Left forelimb (tissue), 1 donor: ENCODE measurements at places on chromosomes 1 and 21.

- DNase-seq, result no peak
Measured at GRCh38 chr1:153616144-153616916, at the start of gene S100A14. Gene S100A14, minus strand, starts transcription at chr1:153616325. Its CDS starts 467 bp downstream, at chr1:153615858.

DNA sequence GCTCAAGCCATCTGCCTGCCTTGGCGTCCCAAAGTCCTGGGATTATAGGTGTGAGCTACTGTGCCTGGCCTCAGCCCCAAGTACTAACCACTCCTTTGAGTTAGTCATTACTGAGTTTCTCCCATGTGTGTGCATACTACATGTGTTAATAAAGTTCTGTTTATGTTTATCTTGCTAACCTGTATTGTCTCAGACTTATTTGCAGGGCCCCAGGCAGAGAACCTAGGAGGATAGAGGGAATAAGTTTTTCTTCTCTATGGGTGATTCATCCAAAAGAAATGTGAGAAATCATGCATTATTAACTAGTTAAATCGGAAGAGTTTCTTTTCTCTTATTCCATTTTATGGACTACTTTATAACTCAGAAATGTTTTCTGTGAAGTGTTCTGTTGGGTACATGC lies 203.9 kb upstream of the CACYBP start:
- no peak for DNase-seq

DNA sequence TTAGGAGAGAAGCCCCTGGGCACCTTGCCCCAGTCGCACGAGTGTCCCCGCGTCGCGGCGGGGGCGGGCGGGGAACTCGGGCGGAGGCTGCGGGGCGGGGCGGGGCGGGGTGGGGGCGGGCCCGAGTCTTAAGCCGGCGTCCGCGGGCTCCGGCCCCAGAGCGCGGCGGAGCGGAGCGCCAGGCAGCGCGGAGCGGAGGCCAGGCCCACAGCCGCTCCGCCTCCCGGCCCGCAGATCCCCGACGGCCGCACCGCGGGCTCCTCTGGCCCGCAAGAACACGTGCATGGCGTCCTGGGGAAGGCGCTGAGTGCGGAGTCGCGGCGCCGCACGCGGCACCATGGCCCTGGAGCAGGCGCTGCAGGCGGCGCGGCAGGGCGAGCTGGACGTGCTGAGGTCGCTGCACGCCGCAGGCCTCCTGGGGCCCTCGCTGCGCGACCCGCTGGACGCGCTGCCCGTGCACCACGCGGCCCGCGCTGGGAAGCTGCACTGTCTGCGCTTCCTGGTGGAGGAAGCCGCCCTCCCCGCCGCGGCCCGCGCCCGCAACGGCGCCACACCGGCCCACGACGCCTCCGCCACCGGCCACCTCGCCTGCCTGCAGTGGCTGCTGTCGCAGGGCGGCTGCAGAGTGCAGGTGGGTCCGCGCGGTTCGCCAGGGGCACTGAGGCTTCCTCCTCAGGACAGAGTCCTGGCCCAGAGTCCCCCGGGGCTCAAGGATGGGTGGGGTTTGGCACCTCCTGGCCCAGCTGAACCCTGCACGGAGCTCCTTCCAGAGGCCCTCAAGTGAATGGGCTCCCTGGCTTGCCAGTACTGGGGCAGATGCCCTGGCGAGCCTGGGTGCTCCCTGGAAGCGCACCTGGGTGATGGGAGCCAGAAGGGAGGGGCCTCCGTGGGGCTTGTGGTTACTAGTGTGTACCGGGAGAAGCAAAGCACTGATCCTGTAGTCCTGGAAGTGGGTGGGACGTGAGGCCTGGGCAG lies at the start of gene ESPN:
Gene ESPN (plus strand): TSS at position 158 of the 975 bp plus-strand sequence. CDS start 180 bp downstream, at position 338.
- DNase-seq, result no peak

DNA sequence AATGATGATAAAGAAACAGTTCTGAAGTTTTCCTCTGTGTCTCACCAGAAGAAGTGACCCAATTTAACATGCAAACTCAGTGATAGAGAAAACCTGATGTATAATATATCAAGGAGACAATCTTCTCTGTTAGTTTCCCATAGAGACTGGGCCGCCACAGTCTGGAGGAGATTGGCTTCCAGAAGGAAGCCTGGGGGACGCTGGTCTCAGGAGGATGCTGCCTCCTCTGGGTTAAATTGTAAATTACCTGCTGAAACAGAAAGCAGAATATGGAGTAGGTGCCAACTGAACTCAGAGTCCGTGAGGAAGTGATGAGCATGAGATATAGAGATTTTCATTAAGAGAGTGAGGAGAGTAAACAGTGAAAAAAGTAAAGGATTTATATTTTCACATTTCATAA lies 15.8 kb downstream of the OR14I1 start:
- no peak for DNase-seq

DNA sequence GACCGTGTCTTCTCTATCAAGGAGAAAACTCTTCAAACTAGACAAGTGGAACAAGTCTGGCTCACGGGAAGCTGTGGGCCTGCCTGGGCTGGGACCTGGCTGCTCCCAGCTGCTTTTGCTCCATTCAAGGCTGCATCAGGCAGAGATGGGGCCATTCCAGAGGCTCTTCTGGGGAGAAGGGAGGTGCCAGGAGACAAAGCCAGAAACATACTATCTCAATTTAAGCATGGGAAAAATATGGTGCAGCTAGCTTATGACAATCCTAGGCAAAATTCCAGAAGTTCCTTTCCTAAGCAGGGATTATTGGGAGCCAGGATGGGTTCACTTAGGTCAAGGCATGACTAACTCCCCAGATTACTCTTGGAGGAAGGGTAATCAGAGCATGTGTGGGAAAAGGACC lies 90.8 kb upstream of the SLC2A1 start:
- no peak for DNase-seq

DNA sequence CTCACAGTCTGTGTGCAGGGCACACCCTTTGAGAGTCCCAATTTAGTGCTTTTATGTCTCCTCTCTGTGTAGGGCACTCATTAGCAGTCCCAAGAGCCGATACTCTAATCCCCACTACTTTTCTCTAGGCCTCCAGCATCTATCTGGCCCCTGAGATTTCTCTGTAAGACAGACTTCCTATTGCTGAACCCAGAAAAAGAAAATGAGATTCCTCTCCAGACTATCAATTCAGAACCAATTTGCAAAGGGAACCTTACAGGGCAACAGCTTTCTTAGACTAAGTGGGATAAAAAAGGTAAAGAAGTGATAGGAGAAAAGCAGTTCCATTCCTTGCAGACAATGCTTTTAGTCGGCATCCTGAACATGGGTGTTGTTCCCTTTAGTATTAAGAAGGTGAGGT lies 172.2 kb downstream of the EDEM3 start:
- DNase-seq, result no peak

DNA sequence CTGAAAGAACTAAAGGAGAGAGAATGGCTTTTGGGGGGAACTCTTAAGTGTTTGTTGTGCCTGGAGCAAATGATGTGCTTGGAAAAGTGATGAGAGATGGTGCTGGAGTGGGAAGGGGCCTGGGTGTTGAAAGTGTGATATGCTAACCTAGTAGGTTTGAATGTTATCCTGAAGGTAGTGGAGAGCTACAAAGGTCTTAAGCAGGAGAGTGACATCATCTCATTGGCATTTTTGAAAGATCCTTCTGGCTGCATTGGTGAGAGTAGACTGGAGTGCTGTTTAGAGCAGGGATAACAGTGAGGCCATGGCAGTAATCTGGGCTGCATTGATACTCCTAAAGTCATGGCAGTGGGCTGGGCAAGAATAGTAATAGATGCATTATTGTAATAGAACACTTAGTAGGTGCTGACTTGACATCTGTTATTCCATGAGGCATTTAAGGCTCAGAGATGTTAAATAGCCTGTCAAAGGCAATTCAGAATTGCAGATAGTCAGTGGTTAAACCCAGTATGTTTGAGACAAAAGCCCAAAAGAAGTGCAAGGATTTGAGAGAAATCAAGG lies 44.5 kb downstream of the MDM4 start:
- DNase-seq, result no peak

DNA sequence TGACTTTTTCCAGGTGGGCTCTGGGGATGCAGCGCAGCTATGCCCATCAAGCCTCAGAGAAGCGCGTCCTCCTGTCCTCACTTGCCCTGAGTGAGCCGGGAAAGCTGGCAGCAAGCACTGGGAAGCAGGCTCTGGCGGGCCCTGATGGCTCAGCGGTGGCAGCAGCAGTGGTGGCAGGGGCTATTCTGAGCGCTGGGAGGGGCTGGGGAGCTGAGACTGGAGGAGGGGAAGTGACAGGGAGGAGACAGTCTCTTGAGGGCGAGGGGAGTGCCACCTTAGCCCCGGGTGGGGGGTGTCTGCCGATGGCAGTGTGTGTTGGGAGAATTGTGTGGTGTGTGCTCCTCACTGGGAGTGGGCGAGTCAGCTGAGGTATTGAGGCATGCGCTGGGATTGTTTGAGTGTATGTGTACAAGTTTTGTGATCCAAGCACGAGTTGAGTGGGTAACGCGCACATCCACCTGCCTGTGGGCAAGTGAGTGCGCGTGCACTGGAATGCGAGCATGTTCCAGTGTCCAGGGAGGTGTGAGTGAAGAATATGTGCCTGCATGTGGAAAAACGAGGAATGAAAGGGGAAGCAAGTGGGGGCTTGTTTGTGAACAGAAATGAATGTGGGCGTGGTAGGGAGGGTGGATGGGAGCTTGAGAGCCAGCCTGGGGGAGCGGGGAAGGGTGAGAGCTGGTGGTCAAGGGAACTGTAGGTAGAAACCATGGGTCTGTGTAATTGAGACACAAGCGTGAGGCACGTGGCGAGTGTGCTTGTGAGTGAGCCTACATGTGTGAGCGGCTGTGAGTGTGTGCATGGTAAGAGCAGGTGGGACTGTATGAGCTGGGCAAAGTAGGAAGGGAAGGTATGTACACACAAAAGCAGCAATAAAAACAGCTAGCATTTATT lies 2.9 kb upstream of the FOXO6 start:
- DNase-seq, result peak; percentile 63

GRCh38 chr21:29638138-29638537 lies 301.7 kb downstream of the GRIK1 start:
- no peak for DNase-seq

GRCh38 chr1:203036135-203036534 lies 9.8 kb downstream of the PPFIA4 start:
- no peak for DNase-seq

DNA sequence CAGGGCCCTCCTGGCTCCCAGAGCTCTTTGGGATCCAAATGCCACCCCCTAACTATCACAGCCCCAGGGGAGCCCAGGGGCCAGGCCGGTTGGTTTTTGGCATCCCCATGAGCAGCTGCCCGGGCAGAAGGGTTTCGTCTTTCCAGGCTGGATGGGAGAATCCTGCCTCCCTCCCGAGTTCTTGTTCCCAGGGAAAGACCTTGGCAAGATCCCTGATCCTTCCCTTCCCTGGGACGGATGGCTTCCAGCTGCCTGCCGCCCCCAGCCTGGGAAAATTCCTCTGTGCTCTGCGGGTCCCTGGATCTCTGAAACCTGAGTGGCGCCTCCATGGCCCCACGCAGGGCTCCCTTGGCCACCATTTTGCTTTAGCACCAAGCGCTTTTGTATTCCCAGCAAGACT lies 55.6 kb downstream of the TAS1R2 start:
- DNase-seq, result peak; percentile 81

GRCh38 chr1:53431805-53432565 lies 27.2 kb upstream of the DMRTB1 start:
- DNase-seq, result no peak

- DNase-seq, result no peak
Measured at GRCh38 chr1:208683141-208683540, 439.0 kb upstream of the PLXNA2 start.

GRCh38 chr1:180505732-180506335 lies 3.5 kb upstream of the ACBD6 start:
- no peak for DNase-seq

GRCh38 chr1:31181515-31182343 lies 58.0 kb downstream of the NKAIN1 start:
- DNase-seq, result peak; percentile 85

- no peak for DNase-seq
Measured at GRCh38 chr1:232534552-232535517, 95.1 kb downstream of the SIPA1L2 start.

DNA sequence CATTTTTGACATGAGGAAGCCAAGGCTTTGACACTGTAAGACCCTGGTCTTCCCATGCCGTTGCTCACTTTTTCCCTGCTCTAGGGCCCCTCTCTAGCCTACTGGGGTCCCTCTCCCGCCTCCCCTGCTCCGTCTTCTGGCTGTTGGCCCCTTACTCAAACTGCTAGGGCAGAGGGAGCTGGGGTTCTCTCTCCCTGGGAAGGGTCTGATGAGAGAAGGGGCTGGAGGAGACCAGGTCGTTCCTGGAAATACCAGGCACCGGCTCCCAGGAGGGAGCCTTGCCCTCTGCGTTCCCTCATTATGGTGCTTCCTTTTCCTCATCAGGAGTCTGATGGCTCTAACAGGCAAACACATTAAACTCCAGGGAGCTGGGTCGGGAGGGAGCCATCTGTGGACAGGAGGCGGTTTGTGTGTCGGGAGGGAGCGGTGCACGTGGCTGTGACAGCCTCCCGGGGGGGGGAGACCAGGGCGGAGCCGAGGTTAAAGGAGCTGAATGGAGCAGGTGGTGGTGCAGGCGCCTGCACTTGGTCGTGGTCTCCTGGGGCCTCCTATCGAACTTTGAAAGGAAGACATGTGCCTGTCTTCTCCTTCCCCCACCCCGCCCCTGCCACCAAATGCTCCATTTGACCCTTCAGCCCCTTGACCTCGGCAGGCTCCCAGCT lies 35.4 kb upstream of the LHX4 start:
- no peak for DNase-seq

- DNase-seq, result no peak
Measured at GRCh38 chr21:26130249-26130881, 40.2 kb downstream of the APP start.

- no peak for DNase-seq
Measured at GRCh38 chr1:51735746-51736254, 118.9 kb downstream of the OSBPL9 start.

DNA sequence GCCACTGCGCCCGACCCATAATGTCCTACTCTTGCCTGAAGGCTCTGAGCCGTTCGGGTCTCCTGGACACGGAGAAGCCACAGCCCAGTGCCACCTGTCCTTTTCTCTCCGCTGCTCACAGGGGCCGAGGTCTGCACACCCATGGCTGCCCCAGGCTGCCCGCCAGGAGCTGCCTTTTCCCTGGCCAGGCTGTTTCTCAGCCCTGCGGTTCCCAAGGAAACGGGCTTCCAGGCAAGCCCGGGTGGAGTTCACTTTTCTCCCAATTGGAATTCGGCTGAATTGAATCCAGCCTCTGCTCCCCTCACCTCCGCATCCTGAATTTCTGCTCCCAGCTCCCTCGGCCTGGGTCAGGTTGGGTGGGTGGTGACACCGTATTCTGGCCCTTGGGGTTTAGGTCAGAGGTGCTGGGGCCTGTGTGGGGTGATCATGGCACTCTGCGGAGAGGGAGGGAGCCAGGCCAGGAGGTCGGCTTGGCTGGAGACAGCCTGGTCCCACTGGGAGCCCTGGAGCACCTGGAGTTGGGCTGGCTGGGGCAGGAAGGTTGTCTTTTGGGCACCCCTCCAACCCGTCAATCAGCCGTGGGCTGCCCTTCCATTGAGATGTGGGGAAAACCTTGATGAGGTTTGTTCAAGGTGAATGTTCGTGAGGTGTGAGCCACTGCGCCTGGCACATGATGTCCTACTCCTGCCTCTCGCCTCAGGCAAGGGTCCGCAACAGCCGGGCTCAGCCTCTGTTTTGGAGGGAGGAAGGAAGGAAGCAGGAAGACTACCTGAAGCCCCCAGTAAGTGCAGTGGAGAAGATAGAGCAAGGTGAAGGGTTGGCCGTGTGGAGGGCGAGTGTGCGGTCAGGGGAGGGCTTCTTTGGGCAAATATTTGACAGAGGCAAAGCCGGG lies 25.1 kb downstream of the RRP1 start:
- DNase-seq, result no peak

- no peak for DNase-seq
Measured at GRCh38 chr21:43716376-43717165, 2.4 kb upstream of the PDXK start.

GRCh38 chr1:32903991-32904785 lies 3.0 kb upstream of the TMEM54 start:
- DNase-seq, result peak; percentile 23
